ENCODE measurements at places on chromosomes 6 and 20.

- DNase-seq = peak; percentile 94
Observed at GRCh38 chr6:11615214-11615602, 77.7 kb downstream of the TMEM170B start.

DNA sequence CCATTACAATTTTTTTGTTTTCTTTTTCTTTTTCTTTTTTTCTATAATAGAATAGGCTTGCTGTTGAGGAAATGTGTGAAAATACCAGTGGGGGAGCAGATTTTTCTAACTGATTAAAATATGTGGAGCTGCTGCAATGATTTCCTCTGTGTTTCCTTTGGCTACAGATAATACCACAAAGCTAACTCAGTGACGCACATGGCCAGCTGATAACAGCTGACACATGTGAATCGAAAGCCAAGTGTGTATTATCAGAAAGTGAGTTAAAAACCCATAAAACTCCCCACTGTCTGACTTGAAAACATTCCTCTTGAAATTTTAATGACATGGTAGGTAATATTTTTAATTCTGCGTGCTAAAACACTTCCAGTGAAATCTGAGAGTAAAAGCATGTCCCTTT is 70.8 kb upstream of the AHI1 start:
- peak; percentile 73 for DNase-seq

DNA sequence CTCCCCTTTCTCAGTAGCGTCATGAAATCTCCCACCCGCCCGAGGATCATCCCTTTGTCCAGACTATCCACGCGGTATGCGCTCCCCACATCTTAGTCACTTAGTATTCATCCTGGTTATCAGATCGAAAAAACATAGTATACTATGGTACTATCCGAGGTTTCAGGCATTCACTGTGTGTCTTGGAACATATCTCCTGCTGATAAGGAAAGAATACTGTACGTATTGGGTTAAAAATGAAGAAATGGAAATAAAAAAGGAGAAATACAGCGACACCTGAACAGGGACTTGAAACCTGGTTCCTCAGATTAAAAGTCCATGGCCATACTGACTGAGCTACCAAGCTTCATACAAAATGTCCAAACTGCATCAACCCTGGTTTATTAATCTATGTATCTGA is 14.0 kb downstream of the HMGN4 start:
- DNase-seq = no peak

DNA sequence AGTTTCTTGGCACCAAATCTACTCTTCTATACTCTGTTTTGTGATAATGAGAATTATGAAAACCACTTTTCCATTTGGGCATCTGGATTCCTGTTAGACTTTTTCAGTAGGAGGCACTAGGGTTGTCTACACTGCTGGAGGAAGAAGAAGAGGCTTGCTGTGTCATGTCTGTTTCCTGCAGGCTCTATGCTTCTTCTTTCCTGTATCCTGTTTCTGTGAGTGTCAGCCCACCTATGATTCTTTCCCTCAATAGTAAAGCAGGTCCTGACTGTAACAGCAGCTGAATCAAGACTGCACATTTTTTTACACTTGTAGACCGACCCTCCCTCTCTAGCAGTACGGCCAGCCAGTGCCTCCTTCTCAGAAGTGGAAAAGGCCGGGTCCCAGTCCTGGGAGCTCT is 603.9 kb downstream of the HDGFL1 start:
- peak; percentile 19 for DNase-seq

GRCh38 chr20:61647702-61648101 is 395.6 kb downstream of the CDH4 start:
- no peak for DNase-seq

GRCh38 chr6:109977791-109978173 is 329 bp upstream of the GPR6 start:
- DNase-seq = no peak

GRCh38 chr20:35772563-35773058 is 796 bp downstream of the PHF20 start:
- DNase-seq = no peak

- DNase-seq = no peak
Observed at GRCh38 chr6:119658917-119659316, 309.4 kb upstream of the MAN1A1 start.

DNA sequence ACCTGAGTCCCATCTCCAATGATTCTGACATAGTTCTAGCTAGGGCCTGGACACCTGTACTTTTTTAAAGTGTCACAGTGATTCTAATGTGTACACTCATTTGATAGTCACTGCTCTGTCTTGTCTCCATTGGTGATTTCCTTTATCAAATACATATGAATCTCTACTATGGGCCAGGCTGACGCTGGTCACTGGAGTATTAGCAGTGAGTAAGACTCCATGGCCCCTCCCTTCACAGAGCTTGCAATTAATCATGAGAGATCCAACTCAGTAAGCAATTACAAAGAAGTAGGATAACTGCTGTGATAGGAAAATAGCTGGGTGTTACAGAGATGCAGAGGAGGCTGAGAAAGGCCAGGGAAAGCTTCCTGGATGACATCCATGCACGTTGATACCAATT is 19.3 kb upstream of the SASH1 start:
- peak; percentile 70 for DNase-seq

DNA sequence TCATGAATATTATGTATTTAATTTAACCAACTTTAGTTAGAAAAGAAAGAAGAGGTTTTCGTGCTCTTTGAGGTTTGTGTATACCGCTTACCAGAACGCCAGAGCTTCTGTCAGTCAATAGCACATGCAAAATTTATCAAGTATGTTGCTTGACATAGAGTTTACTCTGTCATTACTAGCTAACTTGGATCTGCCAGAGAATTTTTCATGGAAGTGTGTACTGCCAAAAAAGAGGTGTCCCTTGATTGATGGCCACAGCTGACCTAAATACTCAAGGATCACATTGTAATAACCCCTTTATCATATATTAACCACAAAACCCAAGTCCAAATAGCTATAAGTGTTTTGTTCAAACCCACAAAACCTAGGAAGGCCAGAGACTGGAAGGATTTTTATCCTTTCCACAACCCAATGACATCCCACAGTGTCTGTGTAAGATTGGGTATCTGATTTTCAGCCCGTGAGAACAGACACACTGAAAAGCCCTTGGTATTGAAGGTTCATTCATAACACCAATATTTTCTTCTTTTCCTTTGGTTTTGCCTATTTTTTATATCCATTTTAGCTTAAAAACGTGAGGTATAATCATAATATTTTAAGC is 194.0 kb upstream of the EYA4 start:
- no peak for DNase-seq

- peak; percentile 29 for DNase-seq
Observed at GRCh38 chr6:143128681-143129015, 68.0 kb downstream of the AIG1 start.

GRCh38 chr20:11277858-11278257 is 604.1 kb upstream of the JAG1 start:
- no peak for DNase-seq

All from M059J (cell line).